GM04503 (cell line): ENCODE measurements at places on chromosomes 7 and 10.

DNA sequence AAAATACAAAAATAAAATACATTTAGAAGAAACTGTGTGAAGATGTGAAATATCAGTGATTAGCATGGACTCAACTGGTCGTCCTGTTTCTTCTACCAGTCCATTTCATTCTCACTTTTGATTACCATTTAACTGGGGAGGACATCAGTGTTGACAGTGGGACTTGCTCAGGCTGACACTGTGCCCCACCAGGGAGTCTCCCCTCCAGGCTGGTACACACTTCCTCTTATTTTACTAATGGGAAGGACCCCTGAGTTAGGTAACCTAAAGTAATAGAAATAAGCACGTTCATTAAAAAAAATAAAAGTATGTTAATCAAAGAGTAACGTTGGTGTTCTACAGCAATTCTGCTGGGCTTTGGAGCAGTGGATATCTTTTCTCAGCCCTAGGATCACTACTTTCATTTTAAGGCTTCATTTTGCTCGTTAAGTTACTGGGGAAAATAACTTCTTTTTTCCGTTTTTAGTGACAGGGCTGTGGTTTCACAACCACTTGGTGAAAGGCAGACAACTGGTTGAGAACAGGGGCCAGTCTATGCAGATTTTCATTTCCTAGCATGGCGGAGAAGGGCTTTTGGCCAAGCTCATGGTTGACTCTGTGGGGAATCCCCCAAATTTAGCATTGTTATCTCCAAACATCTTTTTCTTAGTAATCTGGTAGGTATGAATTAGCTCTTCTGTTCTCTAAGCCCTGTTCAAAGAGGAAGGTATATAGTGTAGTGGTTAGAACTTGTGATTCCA is 2.1 kb downstream of the SNX10 start:
- DNase-seq = no peak

DNA sequence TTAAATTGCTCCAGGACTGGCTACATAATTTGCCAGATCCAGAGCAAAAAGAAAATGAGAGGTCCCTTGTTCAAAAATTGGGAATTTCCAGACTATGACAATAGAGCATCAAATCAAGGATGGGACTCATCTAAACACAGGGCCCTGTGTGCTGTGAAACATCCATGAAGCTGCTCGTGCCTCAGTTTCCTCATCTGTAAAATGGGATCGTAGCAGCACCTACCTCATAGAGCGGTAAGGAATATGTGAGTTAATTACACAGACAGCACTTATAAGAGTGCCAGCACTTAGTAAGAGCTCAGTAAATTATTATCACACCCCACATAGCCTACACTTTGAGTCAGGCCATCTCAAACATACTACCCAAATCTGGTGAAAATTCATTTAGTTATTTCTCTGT is 135.9 kb upstream of the RHEB start:
- no peak for DNase-seq

DNA sequence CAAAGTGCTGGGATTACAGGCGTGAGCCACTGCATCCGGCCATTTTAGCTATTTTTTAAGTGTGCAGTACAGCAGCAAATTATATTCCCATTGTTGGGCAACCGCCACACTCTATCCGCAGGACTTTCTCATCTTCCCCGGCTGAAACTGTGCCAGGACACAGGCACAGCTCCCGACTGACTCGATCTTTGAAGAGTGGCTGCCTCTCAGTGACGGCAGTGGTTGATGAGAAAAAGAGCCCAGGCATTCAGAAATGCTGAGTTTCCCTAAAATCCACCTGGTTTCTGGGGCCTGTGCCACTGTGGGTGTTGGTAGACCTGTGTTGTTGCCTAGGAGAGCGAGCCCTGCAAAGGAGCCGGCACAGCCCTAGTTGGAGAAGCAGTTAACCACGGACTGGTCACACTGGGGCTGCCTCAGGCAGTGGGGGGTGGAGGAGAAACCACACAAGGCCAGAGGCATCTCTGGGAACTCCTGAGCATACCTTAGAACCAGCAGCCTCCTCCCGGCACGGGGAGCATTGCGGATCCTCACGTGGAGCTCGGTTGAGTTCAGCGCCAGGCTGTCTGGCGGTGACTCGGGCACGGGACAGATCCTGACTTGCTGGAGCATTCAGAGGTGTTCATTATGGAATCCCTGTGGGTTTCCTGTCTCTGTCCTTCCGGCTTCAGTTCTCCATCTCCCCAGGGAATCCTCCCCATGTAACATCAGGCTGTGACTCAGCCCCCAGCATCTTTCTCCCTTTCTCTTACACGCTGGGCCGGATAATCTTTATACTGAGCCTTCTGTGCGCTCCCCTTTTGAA is 16.2 kb downstream of the PFKFB3 start:
- peak; percentile 53 for DNase-seq

DNA sequence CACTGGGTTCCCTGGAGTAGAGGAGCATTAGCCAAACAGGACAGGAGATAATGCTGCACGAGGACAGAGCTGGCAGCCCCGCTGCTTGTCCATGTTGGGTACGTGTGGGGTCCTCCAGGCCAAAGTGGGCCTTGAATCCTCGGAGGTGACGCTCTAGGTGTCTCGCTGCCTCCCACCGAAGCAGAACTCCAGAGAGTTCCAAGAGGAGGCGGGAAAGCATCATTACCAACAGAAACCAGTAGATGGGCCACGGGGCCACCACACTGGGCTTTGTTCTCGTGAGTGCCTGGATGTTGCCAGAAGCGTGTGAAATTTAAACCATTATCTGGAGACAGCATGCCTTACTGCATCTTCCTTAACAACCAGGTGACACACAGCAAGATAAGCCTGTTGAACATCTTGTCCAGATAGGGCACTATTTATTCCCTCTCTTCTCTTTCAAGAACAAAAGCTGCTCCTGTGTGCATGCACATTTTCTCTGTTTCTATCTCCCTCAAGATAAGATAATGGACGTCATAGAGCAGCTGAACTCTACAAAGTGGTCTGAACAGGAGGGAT is 56.8 kb downstream of the TNS3 start:
- no peak for DNase-seq

GRCh38 chr10:110268442-110268841 is 36.3 kb downstream of the SMNDC1 start:
- DNase-seq = no peak

- DNase-seq = no peak
Measured at GRCh38 chr10:29646960-29647461, 12.2 kb upstream of the SVIL start.

- no peak for DNase-seq
Measured at GRCh38 chr10:64112701-64113355, 591.6 kb downstream of the REEP3 start.

DNA sequence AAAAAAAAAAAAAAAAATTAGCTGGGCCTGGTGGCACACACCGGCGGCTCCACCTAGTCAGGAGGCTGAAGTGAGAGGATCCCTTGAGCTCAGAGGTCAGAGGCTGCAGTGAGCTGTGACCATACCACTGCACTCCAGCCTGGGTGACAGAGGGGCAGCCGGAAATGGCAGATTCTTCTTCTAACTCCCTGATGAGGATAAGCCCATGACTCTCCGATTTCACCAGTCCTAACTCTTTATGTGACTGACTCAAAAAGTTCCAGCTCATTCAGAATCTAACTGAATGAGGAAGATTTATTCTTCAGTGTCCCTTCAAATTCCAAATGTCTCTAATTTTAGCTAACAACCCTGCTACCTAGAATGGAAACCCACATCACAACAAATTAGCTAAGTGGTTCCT is 4.2 kb downstream of the C10orf67 start:
- no peak for DNase-seq

DNA sequence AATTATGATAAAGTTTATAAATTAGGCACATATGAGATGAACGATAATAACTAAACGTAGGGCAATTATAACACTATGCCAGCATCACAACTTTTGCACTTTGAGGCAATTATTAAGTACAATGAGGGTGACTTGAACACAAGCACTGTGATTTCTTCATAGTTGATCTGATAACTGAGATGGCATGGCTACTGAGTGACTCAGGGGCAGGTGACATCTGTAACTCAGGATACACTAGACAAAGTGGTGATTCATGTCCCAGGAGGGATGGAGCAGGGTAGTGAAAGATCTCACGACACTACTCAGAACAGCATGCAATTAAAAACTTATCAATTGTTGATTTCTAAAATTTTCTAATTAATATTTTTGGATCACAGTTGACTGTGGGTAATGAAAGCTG is 98.3 kb upstream of the ARHGAP21 start:
- no peak for DNase-seq

DNA sequence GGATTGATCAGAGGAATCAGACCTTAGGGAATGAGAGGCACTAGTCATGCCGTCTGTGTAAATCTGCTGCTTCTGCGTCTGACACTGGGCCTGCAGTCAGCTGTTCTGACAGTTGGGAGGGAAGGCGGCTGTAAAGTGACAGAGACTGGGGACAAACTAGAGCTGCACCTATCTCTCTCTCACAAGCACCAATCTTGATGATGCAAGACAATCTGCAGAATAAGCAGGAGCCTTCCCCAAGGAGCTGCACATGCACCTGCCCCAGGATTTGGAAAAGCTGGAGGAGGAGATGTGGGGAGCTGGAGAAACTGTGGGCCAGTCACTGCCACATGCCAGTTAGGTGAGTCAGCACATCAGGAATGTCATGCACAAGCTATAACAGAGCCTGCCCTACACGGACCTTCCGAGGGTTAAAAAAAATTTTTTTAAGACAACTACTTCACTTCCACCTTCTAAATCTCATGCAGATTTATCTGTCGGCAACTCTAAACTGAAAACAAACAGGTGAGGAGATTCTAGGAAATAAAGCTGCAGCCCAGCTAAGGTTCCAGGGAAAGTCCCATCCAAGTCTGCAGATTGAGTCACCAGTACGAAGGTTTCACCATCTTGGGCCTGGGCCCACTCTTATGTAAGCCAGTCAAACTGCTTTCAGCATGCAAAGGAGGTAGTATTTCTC is 39.2 kb downstream of the ENO4 start:
- peak; percentile 51 for DNase-seq

DNA sequence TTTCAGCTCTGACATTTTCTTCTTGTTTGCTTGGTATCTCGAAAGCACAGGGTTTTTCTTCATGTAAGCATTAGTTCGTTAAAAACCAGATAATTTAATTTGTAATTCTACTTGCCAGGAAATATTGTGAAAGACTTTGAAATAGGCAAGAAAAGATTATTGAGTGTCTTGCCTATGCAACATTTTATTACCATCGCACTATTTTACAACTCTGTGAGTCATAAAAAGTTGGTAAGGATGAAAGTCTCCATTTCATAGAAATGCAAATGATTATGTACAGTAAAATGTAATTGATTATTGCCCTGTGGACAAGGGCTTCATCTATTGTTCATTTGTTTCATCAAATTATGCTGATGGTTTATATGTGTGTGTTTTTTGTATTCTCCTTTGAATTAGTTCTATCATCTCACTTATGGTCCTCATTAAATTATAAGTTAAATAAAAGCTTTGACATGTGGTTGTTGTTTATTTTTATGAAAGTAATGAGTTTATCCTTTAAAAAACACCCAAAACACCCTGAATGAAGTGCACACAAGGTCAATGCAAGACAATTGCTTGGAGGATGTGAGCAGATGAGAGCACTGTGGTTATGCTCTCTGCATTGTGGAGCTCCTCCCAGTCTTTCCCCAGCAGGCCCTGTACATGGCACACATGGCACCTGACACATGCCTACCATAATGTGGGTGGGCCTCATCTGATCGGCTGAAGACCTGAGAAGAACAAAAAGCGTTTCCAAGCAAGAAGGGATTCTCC is 230.8 kb downstream of the CXCL12 start:
- peak; percentile 48 for DNase-seq

DNA sequence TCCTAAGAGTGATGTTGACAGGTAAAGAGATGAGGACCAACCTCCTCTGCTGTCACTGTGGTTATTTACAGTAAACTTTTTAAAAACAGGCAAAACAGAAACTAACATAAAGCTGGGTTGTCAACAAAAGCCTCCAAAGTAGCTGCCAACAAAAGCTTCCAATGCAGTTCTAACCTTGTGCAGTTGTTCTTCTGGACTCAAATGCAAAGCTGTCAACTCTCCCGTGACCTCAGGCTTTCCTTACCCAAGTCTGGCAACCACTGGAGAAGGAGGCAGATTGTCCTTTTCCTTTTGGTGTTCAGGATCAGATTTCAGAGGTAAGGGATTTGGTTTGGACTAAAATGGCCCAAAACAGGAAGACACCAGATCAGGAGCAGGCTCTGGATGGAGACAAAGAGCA is 63.1 kb downstream of the DLG5 start:
- no peak for DNase-seq

DNA sequence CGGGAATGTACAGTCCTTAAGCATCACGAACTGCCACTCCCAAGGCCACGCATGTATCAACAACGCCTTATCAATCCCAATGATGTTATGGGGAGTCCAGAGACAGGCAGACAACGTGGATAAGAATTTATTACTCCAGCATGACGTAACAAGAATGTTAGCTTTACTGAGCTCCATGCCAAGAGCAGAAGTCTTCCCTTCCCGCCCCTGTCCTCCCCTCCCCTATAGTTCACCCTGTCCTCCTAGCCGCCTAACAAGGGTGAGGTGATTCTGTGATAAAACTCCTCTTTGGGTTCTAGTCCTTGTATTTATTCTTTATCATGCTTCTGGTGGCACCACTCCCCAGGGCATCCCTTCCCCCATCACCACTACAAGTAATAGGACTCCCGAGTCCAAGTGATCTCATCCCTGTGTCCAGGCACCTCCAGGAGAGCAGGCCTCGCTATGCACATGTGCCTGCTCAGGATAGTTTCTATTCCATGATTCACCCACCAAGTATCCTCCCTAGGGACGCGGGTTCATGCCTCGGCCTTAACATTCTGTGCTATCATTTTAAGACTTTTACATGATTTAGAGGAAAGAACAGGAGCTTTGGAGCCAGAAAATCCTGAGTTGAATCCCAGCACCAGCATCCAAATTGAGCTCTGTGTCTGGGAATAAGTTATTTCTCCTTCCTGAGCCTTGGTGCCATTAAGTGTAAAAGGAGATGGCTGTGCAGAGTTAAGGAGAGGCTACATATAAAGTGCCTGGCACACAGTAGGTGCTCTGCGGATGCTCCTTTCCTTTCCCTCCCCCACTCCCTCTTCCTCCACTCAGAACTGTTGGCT is 15.4 kb downstream of the GSDME start:
- DNase-seq = peak; percentile 98

DNA sequence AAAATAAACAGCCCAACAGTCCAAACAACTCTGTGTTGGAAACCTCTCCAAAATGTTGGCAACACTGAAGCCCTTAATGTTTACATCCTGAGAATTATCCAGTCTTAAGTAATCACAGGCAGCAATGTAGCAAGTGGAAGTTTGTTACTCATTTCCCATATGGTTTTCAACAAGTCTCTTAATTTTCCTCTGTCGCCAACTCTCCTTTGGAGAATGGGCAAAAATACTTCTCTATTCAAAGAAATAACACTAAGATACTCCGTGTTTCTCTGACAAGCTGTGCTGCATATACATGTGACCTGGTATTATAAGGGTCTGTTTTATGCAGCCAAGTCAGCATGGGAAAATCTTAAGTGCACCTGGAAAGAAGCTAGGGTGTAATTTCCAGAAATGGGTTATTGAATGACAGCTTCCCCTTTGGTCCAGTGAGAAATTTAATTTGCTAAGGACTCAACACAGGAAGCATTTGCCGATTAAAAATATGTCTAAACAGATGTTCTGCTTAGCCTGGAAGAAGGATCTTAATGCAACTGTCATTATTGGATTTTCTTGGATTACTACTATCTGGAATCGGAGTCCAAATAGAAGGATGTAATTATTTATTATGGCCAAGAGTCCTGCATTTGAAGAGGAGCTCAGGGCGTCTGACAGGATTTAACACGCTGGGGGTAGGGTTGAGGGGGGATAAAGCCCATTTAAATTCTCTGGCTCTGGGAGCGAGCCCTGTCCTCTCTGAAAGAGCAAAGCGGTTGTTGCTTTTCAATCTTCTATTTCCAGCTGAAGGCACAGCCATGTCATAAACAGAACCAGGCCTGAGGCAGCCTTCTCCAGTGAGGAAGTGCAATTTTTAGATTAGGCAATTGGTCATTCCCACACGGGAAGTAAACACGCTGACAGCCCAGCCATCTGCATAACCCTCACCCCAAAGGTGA is 73.1 kb downstream of the TLL2 start:
- no peak for DNase-seq
